Liver (tissue), 10 donors: ENCODE measurements at places on chromosomes 12 and 14.

DNA sequence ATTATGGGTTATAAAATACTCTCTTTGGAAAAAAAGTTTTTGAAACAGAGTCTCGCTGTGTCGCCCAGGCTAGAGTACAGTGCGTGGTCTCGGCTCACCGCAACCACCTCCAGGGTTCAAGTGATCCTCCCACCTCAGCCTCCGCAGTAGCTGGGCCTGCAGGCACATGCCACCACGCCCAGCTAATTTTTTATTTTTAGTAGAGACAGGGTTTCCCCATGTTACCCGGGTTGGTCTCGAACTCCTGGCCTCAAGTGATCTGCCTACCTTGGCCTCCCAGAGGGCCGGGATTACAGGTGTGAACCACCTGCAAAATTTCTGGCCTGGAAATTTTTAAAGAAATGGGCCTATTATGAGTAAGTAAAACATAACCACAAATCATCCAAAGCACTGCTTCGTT is 3.8 kb downstream of the USP15 start:
- DNase-seq, result no peak
- H3K4me1 ChIP-seq, result peaks cover 7% of the 10 kb centered on the region
- no peaks in the 10 kb centered on the region for H3K27me3 ChIP-seq
- no peak overlapping the region for H3K27ac ChIP-seq
- no peaks in the 10 kb centered on the region for H3K36me3 ChIP-seq

DNA sequence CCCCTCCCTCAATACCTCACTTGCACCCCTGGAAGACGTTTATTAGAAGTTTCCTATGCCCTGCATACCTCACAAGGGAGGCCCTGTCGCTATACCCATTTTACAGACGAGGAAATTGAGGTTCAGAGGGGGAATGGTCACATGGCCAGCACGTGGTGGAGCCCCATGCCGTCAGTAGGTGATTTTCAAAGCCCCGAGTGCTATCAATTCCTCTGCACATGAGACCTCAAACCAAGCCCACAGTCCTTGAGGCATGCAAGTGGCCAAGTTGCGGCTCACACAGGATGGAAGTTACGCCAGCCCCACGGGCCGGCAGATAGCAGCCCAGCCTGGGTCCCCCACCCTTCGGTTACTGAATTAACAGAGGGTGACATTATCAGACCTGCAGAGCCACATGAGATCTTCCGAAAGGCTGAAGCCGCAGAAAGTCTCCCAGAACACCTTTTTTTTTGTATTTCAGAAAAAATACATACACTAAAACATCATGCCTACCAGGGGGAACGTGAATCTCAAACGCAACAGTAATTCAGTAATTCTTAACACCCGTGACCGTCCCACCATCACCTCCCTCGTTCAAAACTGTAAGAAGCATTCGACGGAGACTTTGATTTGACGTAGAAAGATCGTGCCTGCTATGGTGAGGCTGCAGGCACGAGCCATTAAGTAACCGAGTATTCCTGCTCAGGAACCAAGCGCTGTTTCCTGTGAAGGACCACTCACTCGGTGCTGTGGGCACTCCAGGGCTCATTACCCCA is 129.0 kb downstream of the RFLNA start:
- peaks cover 35% of the 10 kb centered on the region for H3K4me1 ChIP-seq
- no peak overlapping the region for H3K4me3 ChIP-seq
- DNase-seq, result no peak

- H3K4me3 ChIP-seq, result no peak overlapping the region
- no peaks in the 10 kb centered on the region for H3K27me3 ChIP-seq
- no peaks in the 10 kb centered on the region for H3K36me3 ChIP-seq
- H3K4me1 ChIP-seq, result no peaks in the 10 kb centered on the region
- DNase-seq, result no peak
These were observed 67.0 kb downstream of the PRKCH start for GRCh38 chr14:61388173-61388975.

DNA sequence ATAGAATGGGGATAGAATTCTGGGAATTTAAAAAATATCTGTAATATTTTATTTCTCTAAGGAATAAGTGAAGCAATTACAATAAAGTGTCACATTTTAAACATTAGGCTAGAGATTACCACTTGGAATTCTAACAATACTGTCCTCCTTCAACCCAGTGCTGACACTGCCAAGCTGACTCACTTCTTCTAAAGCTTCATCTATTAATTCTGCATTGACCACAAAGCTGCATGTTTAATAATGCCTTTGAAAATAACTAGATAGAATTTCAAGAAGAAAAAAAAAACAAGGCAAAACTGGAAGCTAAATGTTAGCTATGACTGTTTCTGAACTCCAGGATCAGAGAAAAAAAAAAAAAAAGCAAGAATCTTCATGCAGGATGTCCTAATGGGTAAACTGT is 970.7 kb upstream of the FBXO33 start:
- no peak for DNase-seq
- H3K4me3 ChIP-seq, result no peak overlapping the region
- no peaks in the 10 kb centered on the region for H3K27me3 ChIP-seq

- H3K27ac ChIP-seq, result no peak overlapping the region
- no peak for DNase-seq
- H3K4me1 ChIP-seq, result no peaks in the 10 kb centered on the region
- no peaks in the 10 kb centered on the region for H3K36me3 ChIP-seq
These were observed 3.1 kb upstream of the TPH2 start for GRCh38 chr12:71935594-71935993.

DNA sequence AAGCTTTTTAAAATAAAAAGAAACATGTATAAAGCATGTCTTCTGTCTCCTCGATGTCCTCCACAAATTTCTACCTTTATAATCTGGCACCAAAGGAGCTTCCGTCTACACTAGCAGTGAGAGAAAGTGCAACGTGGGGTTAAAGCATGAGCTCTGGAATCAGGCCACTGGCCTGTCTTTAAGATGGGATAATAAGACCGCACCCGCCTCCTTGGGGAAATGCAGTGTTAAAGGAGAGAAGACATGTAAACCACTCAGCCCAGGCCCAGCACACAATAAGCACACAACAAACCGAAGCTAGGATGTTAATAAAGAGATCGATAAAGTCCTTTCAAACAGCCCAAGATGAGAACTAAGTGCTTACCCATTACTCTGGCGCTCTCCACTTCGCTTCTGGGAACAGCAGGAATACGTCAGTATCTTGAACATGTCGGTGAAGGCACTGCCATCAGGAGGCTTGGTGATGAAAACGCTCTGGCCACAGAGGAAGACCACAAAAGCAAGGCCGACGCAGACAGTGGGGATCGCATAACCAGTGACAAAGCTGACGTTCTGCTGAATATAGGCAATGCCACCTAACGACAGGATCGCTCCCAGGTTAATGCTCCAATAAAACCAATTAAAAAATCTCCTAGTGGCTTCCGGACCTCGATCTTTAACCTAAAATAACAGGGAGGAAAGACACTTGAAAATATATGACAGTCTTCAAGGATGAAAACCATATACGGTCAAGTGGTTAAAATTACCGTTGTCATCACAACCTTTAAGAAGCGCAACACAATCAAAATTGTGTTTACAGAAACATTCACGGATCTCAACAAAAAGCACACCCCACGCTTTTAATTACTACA is 9.1 kb downstream of the SLC15A4 start:
- peaks cover 7% of the 10 kb centered on the region for H3K4me1 ChIP-seq
- no peak overlapping the region for H3K27ac ChIP-seq
- H3K36me3 ChIP-seq, result no peaks in the 10 kb centered on the region

DNA sequence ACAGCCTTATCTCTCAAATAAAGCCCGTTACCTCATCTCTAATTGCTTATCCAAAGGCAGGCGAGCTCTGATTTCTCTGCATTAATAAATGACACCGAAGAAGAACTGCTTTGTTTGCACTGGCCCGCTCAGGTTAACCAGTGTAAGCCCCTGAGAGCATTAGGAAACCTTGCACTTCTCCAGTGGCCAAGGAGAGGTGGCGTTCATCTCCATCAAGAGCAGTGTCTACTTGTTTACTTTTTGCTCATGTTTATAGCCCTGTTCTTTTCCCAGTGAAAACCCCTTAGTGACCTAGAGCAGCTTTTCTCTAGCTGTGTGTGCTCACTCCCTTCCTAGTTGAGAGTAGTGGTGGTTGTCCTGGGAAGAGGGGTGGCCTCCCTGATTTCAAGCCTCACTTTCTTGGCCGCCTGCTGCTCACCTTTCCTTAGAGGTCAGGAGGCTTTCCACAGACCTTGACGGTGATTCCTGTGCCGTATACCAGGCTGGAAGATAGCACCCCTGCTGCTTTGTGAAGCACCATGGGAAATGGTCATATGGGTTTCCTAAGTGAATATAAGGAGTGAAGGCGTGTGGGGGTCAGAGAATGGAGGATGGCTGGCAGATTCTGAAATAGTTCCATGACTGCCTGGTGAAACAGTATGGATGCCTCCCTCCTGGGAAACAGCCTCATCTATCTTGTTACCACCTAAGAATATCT is 16.6 kb downstream of the FBXW8 start:
- H3K4me3 ChIP-seq, result no peak overlapping the region
- no peaks in the 10 kb centered on the region for H3K27me3 ChIP-seq
- H3K36me3 ChIP-seq, result peaks cover 6% of the 10 kb centered on the region
- no peak overlapping the region for H3K27ac ChIP-seq

DNA sequence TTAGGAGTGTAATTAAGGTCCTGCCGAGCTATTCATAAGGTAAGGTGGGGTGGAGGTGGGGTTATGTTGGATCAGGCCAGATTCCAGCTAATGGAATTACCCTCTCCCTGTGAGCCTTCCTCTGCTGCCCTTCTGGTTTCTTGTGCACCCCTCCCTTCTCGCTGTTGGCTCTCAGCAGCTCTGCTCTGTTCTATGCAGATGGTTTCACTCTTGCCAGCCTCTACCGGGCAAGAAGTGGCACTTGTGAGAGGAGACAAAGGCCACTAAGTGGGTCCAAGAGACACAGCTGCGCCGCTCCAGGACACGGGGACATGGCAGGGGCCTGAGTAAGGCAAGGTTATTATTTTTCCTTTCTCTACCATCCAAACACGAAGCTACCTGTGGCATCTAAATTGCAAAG is 334.4 kb downstream of the EMP1 start:
- H3K36me3 ChIP-seq, result no peaks in the 10 kb centered on the region
- no peaks in the 10 kb centered on the region for H3K27me3 ChIP-seq
- no peak overlapping the region for H3K27ac ChIP-seq
- DNase-seq, result no peak
- H3K4me1 ChIP-seq, result no peaks in the 10 kb centered on the region
- H3K4me3 ChIP-seq, result no peak overlapping the region

- no peak overlapping the region for H3K4me3 ChIP-seq
- H3K27me3 ChIP-seq, result no peaks in the 10 kb centered on the region
- H3K4me1 ChIP-seq, result peaks cover 7% of the 10 kb centered on the region
- H3K36me3 ChIP-seq, result no peaks in the 10 kb centered on the region
These were observed 18.4 kb downstream of the FGD6 start for GRCh38 chr12:95198914-95199313.

GRCh38 chr12:10668526-10668925 is 5.3 kb downstream of the STYK1 start:
- no peaks in the 10 kb centered on the region for H3K36me3 ChIP-seq
- H3K27me3 ChIP-seq, result no peaks in the 10 kb centered on the region
- H3K27ac ChIP-seq, result no peak overlapping the region
- peaks cover 7% of the 10 kb centered on the region for H3K4me1 ChIP-seq
- DNase-seq, result no peak
- peak overlapping the region; percentile 22 for H3K4me3 ChIP-seq

GRCh38 chr14:93082576-93083001 is 33.1 kb downstream of the ITPK1 start:
- H3K4me3 ChIP-seq, result no peak overlapping the region
- DNase-seq, result no peak
- peaks cover 29% of the 10 kb centered on the region for H3K4me1 ChIP-seq
